Omental fat pad (tissue), 4 donors: ENCODE measurements at places on chromosomes 3 and 15.

DNA sequence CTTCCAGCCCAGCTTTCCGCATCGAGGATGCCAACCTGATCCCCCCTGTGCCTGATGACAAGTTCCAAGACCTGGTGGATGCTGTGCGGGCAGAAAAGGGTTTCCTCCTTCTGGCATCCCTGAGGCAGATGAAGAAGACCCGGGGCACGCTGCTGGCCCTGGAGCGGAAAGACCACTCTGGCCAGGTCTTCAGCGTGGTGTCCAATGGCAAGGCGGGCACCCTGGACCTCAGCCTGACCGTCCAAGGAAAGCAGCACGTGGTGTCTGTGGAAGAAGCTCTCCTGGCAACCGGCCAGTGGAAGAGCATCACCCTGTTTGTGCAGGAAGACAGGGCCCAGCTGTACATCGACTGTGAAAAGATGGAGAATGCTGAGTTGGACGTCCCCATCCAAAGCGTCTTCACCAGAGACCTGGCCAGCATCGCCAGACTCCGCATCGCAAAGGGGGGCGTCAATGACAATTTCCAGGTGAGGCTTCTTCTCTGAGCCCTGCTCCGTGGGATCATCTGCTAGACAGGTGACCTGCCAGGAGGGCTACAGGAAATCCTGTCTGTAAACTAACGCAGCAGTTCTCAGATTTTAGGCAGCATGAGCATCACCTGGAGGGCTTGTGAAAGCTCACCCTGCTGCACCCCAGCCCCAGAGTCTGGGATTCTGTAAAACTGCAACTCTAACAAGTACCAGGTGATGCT lies 1.6 kb downstream of the THBS1 start:
- no peak for DNase-seq

DNA sequence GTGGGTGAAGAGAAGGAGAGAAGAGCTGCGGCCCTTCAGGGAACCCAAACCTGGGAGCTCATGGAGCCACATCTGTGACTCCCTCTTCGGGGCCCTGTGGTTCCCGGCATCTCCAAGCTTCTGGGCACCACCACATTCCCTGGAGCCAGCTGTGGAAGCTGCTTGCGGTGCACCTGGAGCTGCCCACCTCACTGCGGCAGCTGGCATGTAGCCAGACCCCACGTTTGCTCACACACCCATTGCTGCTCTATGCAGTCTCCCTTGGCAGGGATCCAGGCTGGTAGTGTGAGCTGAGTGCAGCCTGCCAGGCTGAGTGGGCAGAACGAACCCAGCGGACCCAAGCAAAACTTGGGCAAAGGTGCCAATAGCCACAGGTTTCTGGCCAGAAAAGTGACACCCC lies 16.8 kb upstream of the PLA2G4E start:
- no peak for DNase-seq

DNA sequence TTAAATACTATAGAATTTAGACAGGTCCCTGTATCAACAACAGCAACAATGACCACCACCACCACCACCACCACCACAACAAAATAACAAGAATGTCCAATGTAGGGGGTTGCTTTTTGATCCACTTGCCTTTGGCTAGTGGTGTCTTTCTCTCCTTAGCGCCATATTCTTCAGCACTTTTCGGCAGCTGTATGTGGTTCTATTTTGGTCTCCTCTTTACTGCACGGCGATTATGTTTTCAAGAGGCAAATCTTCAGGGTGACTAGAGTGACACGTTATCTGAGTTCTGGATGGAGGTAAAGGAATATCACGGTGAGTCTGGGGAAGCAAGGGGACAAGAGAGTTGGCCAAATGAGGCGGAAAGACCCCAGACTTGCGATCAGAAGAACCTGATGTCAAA lies 56.1 kb downstream of the ST6GAL1 start:
- DNase-seq, result no peak

DNA sequence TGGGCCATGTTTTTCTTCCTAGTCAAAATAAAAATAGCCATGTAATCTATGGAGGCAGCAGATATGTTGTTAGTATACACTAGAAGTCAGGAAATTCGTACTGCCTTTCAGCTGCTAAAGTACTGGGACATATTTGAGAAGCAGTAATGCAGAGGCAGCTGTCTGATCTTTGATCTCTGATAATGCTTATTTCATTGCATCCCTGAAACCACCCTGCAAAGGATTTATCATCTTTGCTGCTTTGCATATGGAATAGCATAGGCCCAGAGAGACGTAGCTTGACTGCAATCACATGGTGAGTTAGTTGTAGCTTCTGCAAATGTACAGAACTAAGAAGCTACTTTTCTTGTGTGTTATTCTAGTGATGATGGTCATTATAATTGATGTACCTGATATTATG lies 52.4 kb downstream of the RBM6 start:
- no peak for DNase-seq

- no peak for DNase-seq
These were observed 675 bp downstream of the PSMD6 start for GRCh38 chr3:64022451-64023186.

- DNase-seq, result no peak
These were observed 123.7 kb upstream of the ATP2B2 start for GRCh38 chr3:10628891-10629670.

DNA sequence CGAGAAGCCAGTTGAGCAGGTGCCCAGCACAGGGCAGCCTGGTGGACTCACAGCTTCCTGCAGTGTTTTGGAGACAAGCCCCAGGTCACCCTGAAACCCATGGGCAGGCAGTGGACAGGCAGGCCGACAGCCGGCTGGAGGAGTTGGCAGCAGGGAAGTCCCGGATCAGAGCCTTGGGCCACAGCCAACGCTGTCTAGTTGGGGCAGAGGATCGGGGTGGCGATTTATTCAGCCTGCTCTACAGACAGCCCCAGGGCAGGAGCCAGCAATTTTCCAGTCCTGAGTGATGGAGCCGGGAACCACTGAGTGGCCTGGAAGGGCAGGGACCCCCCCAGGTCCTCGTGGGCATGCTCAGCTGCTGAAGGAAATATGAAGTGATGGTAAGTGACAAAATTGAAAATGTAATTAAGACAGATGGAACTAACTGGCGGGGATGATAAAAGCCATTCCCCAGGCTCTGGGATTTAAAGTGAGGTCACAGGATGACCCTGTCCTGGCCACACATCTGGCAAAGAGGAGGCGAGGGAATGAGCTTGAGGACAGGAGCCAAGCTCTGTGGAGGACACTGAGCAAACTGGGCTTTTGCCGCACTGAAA lies 34.4 kb upstream of the TBC1D21 start:
- no peak for DNase-seq

- DNase-seq, result no peak
These were observed 51.2 kb downstream of the CFAP20DC start for GRCh38 chr3:58998476-58999117.

- DNase-seq, result no peak
These were observed 738 bp downstream of the COMMD2 start for GRCh38 chr3:149751551-149751950.
